ENCODE measurements at places on chromosomes 3 and 15.

DNA sequence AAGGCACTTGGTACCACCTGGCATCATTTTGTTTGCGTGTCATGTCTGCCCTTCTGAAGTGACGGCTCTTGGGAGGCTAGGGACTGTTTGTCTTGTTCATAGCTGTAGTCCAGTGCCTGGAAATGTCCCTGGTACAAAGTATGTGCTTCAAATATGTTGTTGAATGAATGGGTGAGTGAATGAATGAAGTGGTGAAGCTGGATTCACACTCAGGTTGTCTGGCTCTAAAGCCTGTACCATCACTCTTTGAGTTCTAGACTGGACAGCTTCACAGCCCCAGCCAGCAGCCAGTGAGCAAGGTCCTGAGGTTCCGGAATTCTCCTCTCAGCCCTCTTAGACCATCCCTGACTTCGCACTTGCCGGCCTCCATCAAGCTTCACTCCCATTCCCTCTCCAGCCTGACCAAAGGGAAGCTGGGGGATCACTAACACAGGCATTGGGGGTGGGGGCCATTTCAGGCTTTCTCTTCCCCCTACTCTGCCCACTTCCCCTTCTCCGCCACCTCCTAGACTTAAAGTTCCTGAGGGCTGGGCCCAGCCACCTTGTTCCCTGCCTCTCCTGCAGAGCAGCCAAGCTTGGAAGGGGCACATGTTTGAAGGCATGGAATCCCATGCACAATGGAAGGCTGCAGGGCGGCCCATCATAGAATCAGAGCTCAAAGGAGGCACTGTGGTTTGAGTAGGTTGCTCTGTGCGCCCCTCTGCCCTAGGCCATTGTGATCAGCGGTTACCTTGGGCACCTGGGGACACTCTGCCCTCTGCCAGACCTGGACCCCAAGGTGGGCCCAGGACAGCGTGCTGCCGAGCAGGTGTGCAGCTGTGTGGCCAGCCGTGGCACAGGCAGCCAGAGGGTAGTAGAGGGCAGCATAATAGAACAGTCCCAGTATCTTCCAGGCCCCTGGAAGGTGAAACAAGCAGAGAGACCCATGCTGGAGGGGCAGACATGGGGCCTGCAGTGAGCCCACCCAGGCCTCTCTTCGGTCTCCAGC is 7.7 kb downstream of the STRA6 start:
- H3K4me3 ChIP-seq: no peak overlapping the region
- peaks cover 2% of the 10 kb centered on the region for H3K36me3 ChIP-seq
- H3K4me1 ChIP-seq: peaks cover 15% of the 10 kb centered on the region
- H3K27ac ChIP-seq: no peak overlapping the region
- H3K27me3 ChIP-seq: no peaks in the 10 kb centered on the region

DNA sequence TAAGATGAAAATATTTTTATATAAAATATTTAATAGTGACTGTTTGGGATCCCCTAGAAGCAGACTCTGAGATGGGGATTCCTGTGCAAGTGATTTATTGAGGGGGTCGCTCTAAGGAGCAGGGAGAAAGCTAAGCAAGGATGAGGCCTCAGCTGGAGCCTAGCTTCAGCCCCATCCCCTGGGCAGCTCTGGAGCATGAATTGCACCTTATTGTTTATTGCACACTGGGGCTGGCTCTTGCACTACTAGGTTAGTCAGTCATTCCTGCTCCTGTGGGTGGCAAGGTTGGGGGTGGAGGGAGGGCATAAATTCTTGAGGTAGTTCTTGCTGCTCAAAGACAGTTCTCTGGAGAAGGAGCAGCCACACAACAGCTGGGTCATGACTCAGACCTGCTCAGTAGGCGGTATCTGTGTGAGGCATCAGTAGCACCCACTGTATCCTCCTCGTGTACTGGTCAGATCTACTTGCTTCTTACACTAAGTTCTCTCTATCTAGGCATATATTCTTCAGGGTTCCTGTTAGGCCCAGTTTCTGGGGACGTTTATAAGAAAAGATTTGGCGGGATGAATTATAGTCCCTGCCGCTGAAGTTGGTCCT is 27.2 kb upstream of the TNFSF10 start:
- H3K4me1 ChIP-seq: no peaks in the 10 kb centered on the region
- no peaks in the 10 kb centered on the region for H3K36me3 ChIP-seq
- H3K27me3 ChIP-seq: no peaks in the 10 kb centered on the region
- no peak overlapping the region for H3K27ac ChIP-seq
- no peak overlapping the region for H3K4me3 ChIP-seq
- no peak for DNase-seq

GRCh38 chr3:178807694-178808093 is 263.9 kb downstream of the ZMAT3 start:
- H3K36me3 ChIP-seq: no peaks in the 10 kb centered on the region
- no peak for DNase-seq
- no peak overlapping the region for H3K27ac ChIP-seq

DNA sequence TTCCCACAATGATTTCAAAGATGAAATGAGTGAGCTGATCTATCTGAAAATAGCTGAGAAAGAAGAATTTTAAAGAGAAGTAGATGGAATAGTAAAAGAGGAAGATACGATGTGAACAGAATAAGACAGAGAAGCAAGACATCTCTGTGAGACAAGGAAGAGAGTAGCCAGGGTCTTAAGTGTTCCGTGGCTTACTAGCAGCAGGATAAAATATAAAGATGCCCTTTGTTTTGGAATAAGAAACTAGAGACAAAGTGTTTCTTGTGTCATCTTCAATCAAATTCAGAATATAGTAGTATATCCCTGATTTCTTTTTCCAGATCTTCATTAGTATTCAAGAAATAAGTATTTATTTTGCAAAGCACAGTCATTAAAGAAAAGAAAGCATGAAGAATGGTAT is 281.0 kb upstream of the NECTIN3 start:
- H3K36me3 ChIP-seq: no peaks in the 10 kb centered on the region
- no peaks in the 10 kb centered on the region for H3K27me3 ChIP-seq
- H3K4me3 ChIP-seq: no peak overlapping the region

DNA sequence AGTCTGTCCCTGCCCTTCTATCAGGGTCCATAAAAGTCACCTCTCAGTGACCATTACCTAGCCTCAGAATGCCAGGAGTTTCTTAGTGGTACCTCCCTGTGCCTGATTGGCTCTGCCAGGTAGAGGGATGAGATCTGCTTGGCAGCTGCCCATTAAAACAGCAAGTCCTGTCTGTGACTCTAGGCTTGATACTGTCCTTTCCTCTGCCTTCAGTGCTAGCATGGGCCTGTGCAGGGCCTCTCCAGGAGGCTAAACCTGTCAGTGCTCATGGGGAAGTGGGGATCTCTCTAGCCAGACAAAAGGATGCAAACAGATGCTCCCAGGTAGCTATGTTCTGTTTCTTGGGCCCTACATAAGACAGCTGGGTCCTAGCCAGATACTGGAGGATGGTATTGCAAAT is 10.0 kb upstream of the MANF start:
- H3K27me3 ChIP-seq: no peaks in the 10 kb centered on the region
- H3K4me3 ChIP-seq: no peak overlapping the region
- peaks cover 64% of the 10 kb centered on the region for H3K36me3 ChIP-seq
- H3K4me1 ChIP-seq: no peaks in the 10 kb centered on the region
- DNase-seq: no peak

- no peak overlapping the region for H3K27ac ChIP-seq
- no peaks in the 10 kb centered on the region for H3K27me3 ChIP-seq
- H3K4me1 ChIP-seq: no peaks in the 10 kb centered on the region
- no peak for DNase-seq
- H3K4me3 ChIP-seq: no peak overlapping the region
Measured at GRCh38 chr3:56818156-56818985, 16.6 kb upstream of the ARHGEF3 start.

DNA sequence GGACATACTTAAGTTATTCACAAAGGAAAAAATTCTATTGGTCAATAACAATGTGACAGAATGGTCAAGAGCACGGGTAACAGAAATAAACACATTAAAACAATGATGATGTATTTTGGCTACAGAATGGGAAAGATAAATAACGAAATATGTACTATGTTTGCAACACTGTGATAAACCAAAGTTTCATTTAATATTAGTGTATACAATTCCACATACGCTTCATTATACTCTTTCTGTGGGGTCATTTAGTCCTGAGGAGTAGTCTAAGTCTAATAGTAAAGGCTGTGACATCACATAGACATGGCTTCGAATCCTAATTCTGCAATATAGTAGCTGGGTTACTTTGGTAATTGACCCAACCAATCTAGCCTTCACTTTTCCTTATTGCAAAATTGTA is 408.3 kb downstream of the MCTP2 start:
- H3K27ac ChIP-seq: no peak overlapping the region
- no peaks in the 10 kb centered on the region for H3K27me3 ChIP-seq

- no peaks in the 10 kb centered on the region for H3K36me3 ChIP-seq
- DNase-seq: no peak
- no peaks in the 10 kb centered on the region for H3K27me3 ChIP-seq
Measured at GRCh38 chr15:29854413-29854812, 32.1 kb upstream of the TJP1 start.

- H3K27me3 ChIP-seq: no peaks in the 10 kb centered on the region
- H3K4me3 ChIP-seq: no peak overlapping the region
- peak overlapping the region; percentile 76 for H3K27ac ChIP-seq
- H3K4me1 ChIP-seq: peaks cover 21% of the 10 kb centered on the region
- peaks cover 8% of the 10 kb centered on the region for H3K36me3 ChIP-seq
- peak; percentile 53 for DNase-seq
Measured at GRCh38 chr15:63323798-63324563, 46.6 kb downstream of the APH1B start.

- DNase-seq: no peak
- H3K4me1 ChIP-seq: no peaks in the 10 kb centered on the region
- H3K27ac ChIP-seq: no peak overlapping the region
- H3K36me3 ChIP-seq: no peaks in the 10 kb centered on the region
Measured at GRCh38 chr15:94306700-94307650, 75.6 kb downstream of the MCTP2 start.

- H3K4me1 ChIP-seq: no peaks in the 10 kb centered on the region
- no peaks in the 10 kb centered on the region for H3K27me3 ChIP-seq
- DNase-seq: peak; percentile 19
- H3K4me3 ChIP-seq: no peak overlapping the region
- H3K27ac ChIP-seq: no peak overlapping the region
- H3K36me3 ChIP-seq: no peaks in the 10 kb centered on the region
Measured at GRCh38 chr3:74288761-74289160, 325.7 kb downstream of the CNTN3 start.

Data from spinal cord (tissue), 10 donors.